Osteoblast (primary cell): ENCODE measurements at places on chromosomes 3 and 15. TPM values are rescaled to one million over a fixed set of nuclear protein-coding genes. Genes with fewer than 3 reads are reported as not detected.

Gene CLDN18
- not detected in 2 replicates for total RNA-seq

Gene SNRK
- 23.3 and 26.1 TPM in 2 replicates for total RNA-seq

Gene GPR27
- under 0.01 TPM in 1 of 2 replicates, not detected in the other for total RNA-seq

Gene TICRR
- total RNA-seq: 0.72 and 0.88 TPM in 2 replicates

Gene GABRR3
- not detected in 2 replicates for total RNA-seq

Gene DGKG
- total RNA-seq: 2.5 and 2.9 TPM in 2 replicates

Gene TRPC1
- 19.9 and 32.1 TPM in 2 replicates for total RNA-seq

Gene SLC28A1
- not detected in 2 replicates for total RNA-seq

Gene TMEM108
- total RNA-seq: 0.29 and 0.36 TPM in 2 replicates

Gene COLQ
- 1.4 and 1.5 TPM in 2 replicates for total RNA-seq

Gene GPR149
- not detected in 2 replicates for total RNA-seq

Gene RFC4
- total RNA-seq: 16.5 and 18.1 TPM in 2 replicates

Gene SEC22C
- total RNA-seq: 60.1 and 62.2 TPM in 2 replicates

Gene WDR93
- under 0.01 and 0.36 TPM in 2 replicates for total RNA-seq
